ENCODE measurements at places on chromosomes 6 and 20.

- DNase-seq, result peak; percentile 25
These were observed 28.3 kb upstream of the FBXO30 start for GRCh38 chr6:145842693-145843546.

- DNase-seq, result no peak
These were observed 40.8 kb downstream of the GFRA4 start for GRCh38 chr20:3622406-3622805.

DNA sequence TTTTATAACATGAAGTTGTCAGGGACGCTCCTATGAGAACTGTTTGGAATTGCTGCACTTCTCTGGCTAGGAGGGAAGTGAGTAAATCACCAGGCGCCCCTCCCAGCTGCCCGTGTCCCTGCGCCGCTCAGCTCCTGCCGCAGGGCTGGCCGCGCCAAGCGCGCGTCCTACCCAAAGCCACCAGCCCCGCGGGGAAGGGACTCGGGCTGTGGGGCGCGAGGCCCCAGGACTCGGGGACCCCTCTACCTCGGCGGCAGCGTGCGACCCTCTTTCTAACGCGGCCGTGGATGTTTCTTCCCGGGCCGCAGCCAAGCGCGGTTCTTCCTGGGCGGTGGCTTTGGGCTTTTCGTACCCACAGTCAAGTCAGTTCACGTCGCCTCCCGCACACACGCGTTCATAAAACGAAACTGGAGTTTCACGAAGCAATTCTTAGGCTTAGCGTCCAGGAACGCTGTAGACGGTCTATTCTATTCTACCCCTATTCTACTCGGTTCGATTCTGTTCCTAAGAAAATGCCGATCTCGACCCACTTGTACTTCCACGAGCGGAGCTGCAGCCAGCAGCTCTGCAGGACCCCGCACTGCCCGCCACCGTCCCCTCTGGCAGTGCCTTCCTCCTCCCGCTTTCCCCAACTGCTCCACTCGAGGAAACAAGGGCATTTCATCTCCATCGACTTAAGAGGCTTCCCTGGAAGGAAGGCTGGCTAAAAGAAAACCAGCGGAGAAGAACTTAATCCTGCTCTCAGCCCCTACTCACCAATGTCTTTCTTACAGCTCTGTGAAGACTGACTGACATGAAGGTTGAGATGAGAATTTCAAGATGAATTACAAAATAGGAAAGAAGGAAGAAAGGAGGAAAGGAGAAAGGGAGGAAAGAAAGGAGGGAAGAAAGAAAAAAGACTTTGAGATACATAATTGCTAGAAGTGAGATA is 15.4 kb downstream of the FOXC1 start:
- DNase-seq, result peak; percentile 81

DNA sequence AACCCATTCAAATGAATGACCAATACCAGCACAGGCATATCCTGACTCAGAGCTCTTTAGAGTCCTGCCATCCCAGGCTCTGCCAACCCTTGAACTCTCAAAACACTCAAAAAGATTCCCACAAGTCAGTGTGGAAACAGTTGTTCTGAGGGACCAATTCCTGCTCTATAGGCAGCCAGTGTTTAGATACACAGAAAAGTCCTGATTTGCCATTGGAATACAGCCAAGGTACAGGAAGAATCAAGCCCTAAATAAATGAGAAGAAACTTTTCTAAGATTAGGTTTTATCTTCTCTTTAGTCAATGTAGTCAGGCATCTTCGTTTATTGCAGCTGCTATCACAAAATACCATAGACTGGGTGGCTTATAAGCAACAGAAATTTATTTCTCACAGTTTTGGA is 626.8 kb upstream of the ARID1B start:
- DNase-seq, result no peak

GRCh38 chr6:151721146-151721545 is 86.3 kb upstream of the ESR1 start:
- DNase-seq, result peak; percentile 58

Data from GM23248 (cell line).